ENCODE measurements at places on chromosomes 12 and 14.

- no peak for ATAC-seq
Observed at GRCh38 chr14:86296173-86296572, 766.2 kb downstream of the FLRT2 start.

GRCh38 chr14:74572726-74573301 is 39.2 kb downstream of the LTBP2 start:
- no peak for ATAC-seq

GRCh38 chr12:68971404-68971803 is 38.4 kb upstream of the CPM start:
- no peak for ATAC-seq

- no peak for ATAC-seq
Observed at GRCh38 chr12:106416273-106416672, 58.7 kb downstream of the POLR3B start.

- ATAC-seq = peak; percentile 64
Observed at GRCh38 chr12:20274008-20274407, 94.3 kb upstream of the PDE3A start.

GRCh38 chr12:16606201-16606849 is 363 bp upstream of the LMO3 start:
- ATAC-seq = peak; percentile 46

- ATAC-seq = no peak
Observed at GRCh38 chr14:55212634-55213033, 21.2 kb upstream of the DLGAP5 start.

- ATAC-seq = no peak
Observed at GRCh38 chr12:94231709-94232108, 83.3 kb downstream of the PLXNC1 start.

DNA sequence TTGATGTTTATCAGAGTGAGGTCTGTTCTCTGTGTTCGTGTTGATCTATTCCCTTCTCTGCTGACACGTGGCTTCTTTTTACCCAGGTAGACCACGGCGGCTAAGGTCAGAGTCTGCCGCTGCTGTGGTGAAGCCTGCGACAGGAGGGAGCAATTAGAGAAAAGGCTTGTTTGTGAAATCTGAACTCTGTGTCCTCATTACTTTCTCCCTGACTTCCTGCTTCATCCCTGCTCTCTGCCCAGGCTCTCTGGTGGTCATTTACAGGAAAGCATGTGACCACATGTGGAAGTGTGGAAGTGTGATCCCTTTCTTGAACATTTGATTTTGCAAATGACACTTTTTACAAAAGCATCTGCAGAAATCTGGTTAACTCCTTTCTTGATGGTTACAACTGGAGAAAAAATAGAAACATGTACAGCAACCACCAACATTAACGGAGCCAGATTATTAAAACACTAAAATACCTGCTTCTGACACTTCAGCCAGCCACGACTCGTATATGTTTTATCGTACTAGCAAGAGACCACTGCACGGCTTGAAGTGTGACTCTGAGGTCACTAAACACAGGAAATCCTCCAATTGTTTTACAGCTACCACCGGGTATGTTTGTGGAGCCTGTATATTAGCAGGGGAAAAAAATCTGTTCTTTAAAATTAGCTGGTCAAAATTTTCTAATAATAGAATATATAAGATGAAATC is 388.6 kb upstream of the TMPO start:
- ATAC-seq = no peak

DNA sequence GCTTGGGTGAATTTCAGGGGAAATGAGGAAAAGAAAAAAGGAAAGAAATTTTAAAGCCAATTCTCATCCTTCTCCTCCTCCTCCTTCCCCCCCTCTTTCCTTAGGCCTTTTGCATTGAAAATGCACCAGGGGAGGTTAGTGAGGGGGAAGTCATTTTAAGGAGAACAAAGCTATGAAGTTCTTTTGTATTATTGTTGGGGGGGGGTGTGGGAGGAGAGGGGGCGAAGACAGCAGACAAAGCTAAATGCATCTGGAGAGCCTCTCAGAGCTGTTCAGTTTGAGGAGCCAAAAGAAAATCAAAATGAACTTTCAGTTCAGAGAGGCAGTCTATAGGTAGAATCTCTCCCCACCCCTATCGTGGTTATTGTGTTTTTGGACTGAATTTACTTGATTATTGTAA is 1.9 kb downstream of the HOXC4 start:
- ATAC-seq = no peak

GRCh38 chr12:116697305-116697704 is 40.6 kb downstream of the SPRING1 start:
- no peak for ATAC-seq

- ATAC-seq = no peak
Observed at GRCh38 chr12:121793440-121793837, at the start of gene RHOF. Gene RHOF (minus strand): TSS chr12:121793688. CDS start chr12:121793633, 55 bp downstream.

DNA sequence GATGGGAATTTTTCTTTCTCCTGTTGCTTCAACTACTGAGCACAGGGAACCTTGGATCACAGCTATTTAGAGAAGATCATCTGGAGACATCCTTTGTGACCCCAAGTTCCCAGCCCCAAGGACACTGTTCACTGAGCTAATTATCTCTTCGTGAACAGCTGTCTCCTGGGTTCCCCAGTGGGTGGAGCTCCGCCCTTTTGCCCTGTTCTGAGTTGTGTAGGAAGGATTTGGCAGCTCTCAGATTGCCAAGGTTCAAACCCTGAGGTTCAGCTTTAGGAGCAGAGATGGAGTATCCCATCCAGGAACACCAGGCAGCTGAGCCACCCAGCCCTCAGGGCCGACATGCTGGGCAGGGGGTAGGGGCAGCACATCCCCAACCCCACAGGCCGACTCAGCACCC is 32.0 kb downstream of the NGB start:
- no peak for ATAC-seq

DNA sequence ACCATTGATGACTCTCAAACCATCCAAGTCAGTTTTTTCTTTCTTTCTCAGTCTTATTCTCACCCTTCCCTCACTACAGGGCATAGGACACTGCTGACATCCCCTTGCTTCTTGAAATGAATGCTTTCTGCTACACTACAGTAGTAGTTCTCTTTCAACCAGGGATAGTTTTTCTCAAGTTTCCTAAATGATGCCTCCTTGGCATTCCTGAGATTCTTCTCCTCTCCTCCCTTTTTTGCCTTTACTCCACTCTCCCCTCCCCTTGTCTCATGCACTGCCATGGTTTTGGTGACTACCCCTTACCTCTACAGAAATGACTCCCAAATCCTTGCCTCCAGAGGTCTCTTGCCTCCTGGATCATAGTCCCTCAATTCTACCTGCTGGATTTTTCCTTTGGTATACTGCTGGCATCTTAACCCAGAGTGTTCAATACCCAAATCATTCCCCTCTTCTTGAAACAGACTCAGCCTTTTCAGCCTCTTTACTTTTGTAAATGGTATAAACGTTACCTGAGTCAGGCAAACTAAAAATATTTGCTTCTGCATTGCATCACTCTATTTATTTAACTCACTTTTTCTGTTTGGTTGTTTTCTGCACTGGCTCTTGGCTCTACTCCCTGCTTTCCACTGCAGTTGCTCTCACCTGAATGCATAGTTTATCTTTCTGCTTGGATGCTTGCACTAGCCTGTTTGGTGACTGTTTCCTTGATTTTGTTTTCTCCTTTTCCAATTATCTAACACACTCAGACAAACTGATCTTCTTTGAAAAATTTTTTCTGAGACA is 211.6 kb upstream of the IGF1 start:
- no peak for ATAC-seq

DNA sequence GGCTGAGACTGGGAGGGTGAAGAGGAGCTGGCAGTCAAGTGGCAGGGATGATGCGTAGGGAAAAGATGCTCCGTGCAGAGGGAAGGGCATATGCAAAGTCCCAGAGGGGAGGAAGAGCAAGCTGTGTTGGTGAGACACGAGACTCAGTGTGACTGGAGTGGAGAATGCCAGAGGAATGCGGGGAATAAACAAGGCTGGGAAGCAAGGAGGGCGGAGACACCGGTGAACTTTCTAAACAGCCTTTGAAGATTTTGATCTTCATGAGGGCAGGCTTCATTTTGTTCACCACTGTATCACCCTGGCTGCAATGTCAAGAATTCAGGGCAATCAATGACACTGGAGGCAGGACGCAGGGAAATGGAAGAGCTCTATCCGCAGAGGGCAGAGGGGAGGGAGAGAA is 535.8 kb downstream of the FUT8 start:
- no peak for ATAC-seq

DNA sequence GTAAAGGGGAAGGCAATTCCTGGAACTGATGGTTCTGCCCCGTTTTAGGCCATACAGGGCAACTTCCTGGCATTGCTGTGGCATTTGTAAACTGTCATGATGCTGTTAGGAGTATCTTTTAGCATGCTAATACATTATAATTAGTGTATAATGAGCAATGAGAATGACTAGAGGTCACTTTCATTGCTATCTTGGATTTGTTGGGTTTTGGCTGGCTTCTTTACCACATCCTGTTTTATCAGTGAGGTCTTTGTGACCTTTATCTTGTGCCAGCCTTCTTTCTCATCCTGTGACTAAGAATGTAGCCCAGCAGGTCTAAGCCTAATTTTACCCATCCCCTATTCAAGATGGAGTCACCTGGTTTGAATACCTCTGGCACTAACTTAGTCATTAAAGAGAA is 51.2 kb downstream of the TESPA1 start:
- no peak for ATAC-seq

DNA sequence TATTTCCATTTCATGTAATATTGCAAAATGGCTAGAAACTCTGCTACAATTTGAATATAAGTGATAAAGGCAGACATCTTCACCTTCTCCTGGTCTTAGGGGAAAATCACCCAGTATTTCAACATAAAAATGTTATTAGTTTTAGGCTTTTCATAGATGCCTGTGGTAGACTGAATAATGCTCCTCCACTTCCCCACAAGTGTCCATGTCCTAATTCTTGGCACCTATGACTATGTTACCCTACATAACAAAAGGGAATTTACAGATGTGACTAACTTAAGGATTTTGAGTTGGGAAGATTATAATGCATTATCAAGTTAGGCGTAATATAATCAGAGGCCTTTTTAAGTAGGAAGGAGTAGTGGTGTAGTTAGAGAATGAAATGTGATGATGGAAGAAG is 196.4 kb downstream of the TMTC3 start:
- no peak for ATAC-seq

GRCh38 chr12:99706736-99707473 is 59.4 kb downstream of the GARIN6 start:
- ATAC-seq = no peak

GRCh38 chr12:13046964-13047363 is 2.8 kb downstream of the FAM234B start:
- ATAC-seq = no peak

- ATAC-seq = no peak
Observed at GRCh38 chr14:34254031-34254430, 208.0 kb downstream of the SPTSSA start.

GRCh38 chr12:3803865-3804472 is 51.1 kb upstream of the CRACR2A start:
- no peak for ATAC-seq

DNA sequence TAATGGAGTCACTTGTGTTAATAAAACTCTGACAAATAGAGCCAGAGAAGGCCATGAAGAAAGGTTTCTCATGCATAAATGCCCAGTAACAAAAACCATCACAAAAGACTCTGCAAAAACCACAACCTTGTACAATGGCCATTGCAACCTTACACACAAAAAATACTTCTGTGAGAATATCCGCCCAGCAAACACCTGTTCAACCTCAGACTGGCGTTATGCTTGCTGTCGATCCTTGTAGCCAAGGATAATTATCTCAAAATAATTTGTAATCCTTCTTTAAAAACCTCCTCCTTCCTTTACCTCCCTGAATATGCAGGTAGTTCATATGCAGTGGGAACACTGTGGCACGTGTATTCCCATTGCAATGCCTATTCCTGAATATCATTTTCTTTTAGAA is 157.1 kb downstream of the SLC41A2 start:
- ATAC-seq = no peak

DNA sequence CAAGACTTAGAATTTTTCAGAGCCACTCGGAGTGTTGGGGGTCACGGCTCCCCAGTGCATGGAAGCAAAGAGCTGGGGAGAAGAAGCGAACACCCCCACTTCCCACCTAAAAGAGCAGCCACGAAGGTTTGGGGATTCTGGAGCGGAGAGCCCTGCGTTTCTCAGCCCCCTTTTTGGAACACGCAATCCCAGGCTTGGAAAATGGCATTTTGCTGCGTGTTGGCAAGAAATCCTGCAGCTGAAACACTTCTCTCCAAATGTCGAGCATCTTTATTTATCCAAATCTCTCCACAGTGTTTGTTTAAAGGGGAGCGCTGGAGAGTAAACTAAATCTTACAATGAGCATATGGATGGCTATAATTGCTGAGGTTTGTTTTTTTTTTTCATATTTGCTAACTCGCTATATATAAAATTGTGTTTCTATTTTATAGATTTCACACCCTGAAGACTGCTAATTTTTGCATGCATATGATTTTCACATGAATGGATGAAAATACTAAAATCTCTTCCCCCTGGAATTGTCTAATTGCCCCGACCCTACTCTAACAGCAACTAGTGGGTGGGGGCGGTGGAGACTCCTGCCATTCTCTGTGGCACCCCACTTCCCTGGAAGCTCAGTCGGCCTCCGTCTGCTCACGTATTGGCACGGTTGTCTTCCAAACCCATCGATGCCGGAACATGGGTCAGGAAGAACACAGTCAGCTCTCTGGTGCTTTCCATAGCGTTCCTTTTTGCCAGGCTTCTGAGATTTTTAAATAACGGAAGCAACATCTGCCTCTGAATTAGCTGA is 120.5 kb downstream of the GCH1 start:
- no peak for ATAC-seq

GRCh38 chr12:57027011-57027804 is 10.9 kb upstream of the TAC3 start:
- ATAC-seq = no peak

DNA sequence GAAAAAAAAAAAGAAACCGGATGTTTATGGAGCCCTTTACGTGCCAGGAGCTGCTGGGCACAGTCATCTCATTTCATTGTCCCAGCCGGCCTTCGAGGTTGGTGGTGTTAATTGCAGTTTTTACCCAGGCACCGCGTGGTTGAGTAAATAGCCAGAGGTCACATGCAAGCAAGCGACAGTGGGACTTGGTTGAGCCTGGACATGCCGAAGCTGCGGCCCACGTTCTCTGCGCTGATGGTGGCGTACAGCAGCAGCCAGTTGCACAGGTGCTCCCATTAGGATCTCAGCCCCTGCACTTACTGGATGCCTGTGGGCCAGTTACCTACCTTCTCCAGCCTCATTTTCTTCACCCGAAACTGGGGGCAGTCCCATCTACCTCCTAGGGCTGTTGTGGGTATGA is 54.0 kb downstream of the TSPAN9 start:
- no peak for ATAC-seq

Data from gastroesophageal sphincter (tissue), 4 donors.